Activated CD4-positive, alpha-beta T cell treated with anti-CD3 and anti-CD28 coated beads, Interleukin-2, amount 10 ng/mL, durations not matched to agents 24 days and 14 days (primary cell): ENCODE measurements at places on chromosomes 4 and X.

GRCh38 chr4:8729408-8730149 lies 137.0 kb downstream of the CPZ start:
- no peak for DNase-seq

GRCh38 chr4:152684007-152684406 lies 4.2 kb upstream of the TMEM154 start:
- DNase-seq, result no peak

DNA sequence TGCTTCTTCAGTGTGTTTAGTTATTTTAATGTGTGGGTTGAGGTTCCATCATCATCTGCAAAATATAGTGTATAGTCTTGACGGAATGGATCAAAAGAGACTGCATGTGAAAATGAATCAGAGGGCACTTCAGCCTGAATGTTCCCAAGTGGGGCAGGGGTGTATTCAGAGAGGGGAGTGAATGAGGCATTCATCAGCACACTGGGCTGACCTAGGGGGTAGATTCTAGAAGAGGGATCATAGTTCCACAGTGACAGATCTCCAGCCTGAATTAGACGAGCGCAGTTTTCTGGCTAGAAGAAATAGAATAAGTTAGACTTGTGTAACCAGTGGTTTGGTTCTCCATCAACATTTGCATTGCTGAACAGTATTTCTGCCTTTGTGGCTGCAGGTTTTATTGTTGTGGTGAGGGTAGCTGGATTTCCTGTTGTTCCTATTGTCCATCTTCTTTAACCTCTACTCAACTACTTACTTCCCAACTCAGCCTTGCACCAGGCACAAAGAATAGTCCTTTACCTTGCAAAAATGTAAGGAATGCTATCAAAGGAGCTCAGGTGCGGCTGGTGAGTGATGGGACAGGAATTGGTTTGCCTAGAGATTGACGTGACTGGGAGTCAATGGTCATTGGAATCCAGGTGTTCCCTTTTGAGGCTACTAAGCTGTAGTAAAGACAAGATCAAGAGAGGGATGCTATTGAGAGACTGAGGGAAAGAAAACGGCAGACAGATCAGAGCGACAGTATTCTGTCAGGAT lies 50.9 kb downstream of the NAP1L5 start:
- no peak for DNase-seq

- DNase-seq, result no peak
Measured at GRCh38 chr4:59565836-59566235, 1634.3 kb upstream of the ADGRL3 start.

DNA sequence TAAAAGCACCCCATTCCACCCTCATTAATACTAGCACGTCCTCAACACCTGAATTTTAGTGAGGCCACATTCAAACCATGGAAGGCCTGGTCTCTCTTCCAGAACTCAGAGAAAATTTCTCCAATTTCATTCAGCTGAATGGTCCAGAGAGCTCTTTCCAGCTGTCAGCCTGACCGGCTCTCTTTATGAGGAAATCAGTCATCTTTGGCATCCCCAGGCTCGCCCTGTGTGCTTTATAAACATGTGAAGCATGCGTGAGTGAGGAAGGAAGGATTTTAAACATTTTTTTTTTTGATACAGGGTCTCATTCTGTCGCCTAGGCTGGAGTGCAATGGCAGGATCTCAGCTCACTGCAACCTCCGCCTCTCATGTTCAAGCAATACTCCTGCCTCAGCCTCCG lies 1812.9 kb upstream of the TENM3 start:
- no peak for DNase-seq

DNA sequence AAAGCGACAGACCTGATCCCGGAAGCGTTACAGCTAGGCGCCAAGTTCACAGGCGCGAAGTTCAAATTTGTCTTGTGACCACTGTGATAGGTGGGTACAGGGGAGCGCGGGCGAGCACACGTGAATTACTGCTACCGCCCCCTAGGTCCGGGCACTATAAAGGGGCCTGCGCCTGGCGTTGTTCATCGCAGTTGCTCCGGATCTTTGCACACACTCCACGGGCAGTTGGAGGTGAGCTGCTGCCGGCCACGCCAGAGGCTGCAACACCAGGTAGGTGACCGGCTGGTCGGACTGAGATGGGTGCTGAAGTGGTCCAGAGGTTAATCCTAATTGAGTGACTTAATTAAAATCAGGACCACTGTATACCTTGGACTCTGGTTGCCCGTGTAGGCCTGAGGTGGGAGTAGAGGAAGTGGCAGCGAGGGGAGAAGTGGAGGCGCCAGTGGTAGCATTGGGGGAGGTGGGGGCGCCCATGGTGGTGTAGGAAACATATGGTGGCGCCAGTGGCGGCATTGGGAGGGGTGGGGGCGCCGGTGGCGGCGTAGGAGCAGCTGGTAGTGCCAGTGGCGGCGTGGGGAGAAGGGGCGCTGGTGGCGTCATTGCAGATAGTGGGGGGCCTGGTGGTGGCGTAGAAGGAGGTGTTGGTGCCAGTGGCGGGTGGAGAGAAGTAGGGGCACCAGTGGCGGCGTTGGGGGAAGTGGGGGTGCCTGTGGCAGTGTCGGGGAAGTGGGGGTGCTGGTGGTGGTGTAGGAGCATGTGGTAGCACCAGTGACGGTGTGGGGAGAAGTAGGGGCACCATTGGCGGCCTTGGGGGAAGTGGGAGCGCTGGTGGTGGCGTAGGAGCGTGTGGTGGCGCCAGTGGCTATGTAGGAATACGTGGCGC lies at the start of gene GCNA:
Gene GCNA (plus strand): TSS at position 185 of the 883 bp plus-strand sequence. CDS start 2,385 bp downstream, outside the sequence.
- DNase-seq, result no peak

DNA sequence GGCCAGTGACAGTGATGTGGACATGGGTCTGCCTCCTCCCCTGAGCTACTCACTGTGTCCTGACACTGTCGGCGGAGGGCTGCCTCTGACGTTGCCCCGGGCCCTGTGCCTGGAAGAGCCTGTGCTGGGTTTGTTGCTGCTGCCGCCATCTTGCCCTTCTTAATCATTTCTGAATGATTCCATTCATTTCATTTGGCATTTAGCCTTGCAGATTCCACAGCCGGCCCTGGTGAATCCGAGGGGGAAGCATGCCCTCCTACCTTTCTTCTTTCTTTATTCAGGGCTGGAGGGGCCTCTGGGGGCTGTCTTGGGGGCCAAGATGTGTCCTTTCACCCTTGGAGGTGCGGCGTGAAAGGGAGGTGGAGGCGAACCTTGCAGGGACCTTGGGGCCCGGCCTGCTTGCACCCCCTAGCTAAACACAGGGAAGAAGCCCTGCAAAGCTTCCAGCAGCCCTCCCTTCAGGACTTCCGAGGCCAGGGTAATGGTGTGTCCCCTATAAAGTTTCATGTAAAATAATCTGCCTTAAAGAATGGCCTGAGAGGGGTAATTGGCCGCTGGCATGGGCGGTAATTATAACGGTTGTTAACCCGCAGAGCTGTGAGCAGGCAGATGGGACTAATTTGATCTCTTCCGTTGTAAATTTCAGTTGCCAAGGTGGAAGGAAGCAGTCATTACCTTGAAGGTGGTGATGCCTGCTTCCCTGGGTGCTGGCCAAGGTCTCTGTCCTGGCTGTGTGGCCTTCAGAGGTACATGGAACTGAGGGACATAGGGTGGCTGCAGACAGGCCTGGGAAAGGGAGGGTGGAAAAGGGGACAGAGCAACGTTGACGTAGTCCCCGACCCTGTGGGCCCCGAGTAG lies 92.3 kb downstream of the PSAPL1 start:
- no peak for DNase-seq
